AG08395 (cell line): ENCODE measurements at places on chromosomes 7 and 10.

DNA sequence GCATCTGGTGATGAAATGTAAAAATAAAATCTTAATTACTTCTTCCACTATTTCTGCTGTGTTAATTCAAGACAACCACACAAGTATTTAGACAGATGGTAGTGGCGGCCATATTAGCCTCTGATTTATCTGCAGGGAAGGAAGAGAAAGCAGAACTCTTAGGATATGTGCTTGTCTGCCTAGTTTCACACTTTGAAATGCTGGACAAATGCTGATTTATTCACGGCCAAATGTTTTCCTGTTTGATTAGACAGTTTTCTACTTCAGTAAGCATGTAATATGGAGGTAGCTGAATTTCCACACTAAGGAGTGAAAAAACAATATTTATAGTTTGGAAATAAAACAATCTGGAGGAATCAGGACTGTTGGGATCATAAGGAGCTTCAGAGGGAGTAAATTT lies 158.1 kb downstream of the AGMO start:
- DNase-seq: no peak

- DNase-seq: no peak
These were observed 533.5 kb downstream of the PTPRN2 start for GRCh38 chr7:158054081-158054480.

DNA sequence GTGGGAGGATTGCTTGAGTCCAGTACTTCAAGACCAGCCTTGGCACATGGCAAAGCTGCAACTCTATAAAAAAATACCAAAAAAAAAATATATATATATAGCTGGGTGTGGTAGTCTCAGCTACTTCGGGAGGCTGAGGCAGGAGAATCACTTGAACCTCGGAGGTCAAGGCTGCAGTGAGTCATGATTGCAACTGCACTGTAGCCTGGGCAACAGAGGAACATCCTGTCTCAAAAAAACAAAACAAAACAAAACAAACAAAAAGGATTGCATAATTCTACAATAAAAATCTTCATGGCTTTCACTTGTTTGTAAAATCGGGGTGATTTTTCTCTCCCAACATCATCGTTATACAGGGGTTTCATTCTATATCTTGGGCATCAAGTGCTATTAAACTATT lies 35.1 kb downstream of the GUSB start:
- no peak for DNase-seq

GRCh38 chr7:83593921-83594475 lies 54.9 kb downstream of the SEMA3E start:
- DNase-seq: no peak

GRCh38 chr7:133331861-133332260 lies 79.0 kb downstream of the EXOC4 start:
- DNase-seq: no peak

DNA sequence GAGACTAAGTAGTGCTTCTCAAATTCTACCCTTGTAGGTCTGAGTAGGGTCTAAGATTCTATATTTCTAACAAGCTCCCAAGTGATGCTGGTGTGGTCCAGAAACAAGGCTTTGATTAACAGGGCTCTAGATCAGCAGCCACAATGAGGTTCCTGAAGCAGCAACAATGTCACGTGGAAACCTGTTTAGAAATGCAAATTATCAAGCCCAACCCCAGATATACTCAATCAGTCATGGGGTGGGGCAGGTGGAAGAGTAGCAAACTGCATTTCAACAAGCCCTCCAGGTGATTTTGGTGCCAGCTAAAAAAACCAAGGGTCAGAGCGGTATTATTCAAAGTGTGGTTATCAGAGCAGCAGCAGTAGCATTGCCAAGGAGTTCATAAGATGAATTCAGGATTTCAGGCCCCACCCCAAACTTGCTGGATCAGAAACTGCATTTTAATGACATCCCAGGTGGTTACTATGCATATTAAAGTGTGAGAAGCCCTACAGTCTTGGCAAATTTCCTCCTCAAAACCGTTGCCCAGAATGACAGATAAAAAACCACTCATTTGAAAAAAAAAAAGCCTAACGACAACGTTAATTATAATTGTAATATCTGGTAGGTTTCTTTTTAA lies 199.2 kb downstream of the AHR start:
- no peak for DNase-seq
